ENCODE measurements at places on chromosomes 1 and 21. TPM values are rescaled to one million over a fixed set of nuclear protein-coding genes. Genes with fewer than 3 reads are reported as not detected.
A peak's percentile ranks its signal among the peaks of the same experiment; 100 is the strongest.

GRCh38 chr21:43262427-43262826 is 93.6 kb downstream of the CRYAA start:
- H3K4me3 ChIP-seq, result no peak overlapping the region
- no peak overlapping the region for H3K27ac ChIP-seq
- no peaks in the 10 kb centered on the region for H3K27me3 ChIP-seq
- no peaks in the 10 kb centered on the region for H3K36me3 ChIP-seq

DNA sequence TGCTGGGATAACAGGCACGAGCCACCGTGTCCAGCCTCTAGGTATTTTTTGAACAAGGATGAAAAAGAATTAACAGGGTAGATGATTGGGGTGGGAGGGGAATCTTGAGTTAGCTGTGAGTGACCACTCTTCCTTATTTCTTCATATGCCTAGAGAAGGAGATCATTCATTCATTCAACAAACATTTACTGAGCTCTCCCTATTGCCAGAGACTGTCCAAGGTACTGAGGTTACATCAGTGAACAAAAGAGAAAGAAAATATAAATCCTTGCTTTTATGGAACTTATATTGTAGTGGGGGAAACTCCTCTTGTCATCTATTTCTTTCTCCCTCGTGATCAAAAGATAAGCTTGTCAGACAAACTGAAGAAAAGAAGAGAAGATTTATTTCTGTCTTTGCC is 62.9 kb downstream of the S1PR1 start:
- H3K4me3 ChIP-seq, result no peak overlapping the region
- H3K36me3 ChIP-seq, result no peaks in the 10 kb centered on the region
- H3K4me1 ChIP-seq, result no peaks in the 10 kb centered on the region
- H3K27me3 ChIP-seq, result no peaks in the 10 kb centered on the region
- no peak overlapping the region for H3K27ac ChIP-seq

DNA sequence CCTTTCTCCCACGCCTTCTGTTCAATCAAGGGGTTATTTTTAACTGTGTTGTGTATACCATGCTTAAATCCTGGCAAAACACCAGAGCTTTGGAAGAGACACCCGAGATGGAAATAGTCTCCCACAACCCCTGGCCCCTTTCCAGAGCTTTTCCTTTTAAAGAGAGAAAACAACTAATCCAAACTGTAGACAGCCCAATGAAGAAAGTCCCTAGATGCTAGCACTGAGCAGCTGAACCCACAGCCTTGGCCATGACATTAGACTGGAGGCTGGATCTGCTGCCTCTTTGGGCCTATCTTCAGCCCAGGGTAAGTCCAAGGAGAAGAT is 64.9 kb upstream of the ARTN start:
- no peaks in the 10 kb centered on the region for H3K4me1 ChIP-seq
- DNase-seq, result no peak
- no peak overlapping the region for H3K4me3 ChIP-seq
- H3K27me3 ChIP-seq, result no peaks in the 10 kb centered on the region
- H3K36me3 ChIP-seq, result no peaks in the 10 kb centered on the region

DNA sequence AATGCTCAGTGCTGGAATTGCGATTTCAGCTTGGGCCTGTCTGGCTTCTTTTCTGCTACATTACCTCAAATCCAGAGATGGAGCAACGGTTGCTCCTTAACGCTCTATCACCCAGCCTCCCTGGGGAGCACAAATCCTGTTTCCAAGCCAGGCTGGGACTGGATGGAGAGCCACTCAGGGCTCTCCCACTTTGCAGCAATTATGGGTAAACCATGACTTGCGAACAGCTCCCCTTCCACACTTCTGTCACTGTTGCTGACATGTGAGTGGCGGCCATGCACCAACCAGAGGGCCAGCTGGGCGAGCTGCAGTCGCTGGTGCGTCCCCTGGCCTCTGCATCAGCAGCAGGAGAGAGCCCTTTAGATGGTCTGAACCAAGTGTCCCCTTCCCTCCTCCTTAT is 65.1 kb upstream of the RAB4A start:
- DNase-seq, result no peak
- H3K27ac ChIP-seq, result peak overlapping the region; percentile 95

- no peaks in the 10 kb centered on the region for H3K27me3 ChIP-seq
- DNase-seq, result no peak
- H3K36me3 ChIP-seq, result no peaks in the 10 kb centered on the region
- no peak overlapping the region for H3K4me3 ChIP-seq
Observed at GRCh38 chr21:22223385-22223784, 1225.2 kb downstream of the NCAM2 start.

GRCh38 chr21:33124889-33125288 is 54.9 kb downstream of the OLIG1 start:
- no peak overlapping the region for H3K4me3 ChIP-seq
- H3K4me1 ChIP-seq, result no peaks in the 10 kb centered on the region
- H3K27me3 ChIP-seq, result no peaks in the 10 kb centered on the region
- no peak overlapping the region for H3K27ac ChIP-seq
- no peaks in the 10 kb centered on the region for H3K36me3 ChIP-seq
- DNase-seq, result peak; percentile 50

FLVCR1 gene
- polyA plus RNA-seq, result 2.6 TPM

C1QC gene
- 49.9 TPM for polyA plus RNA-seq

MYOG gene
- polyA plus RNA-seq, result not detected

ZBTB37 gene
- polyA plus RNA-seq, result 0.63 TPM

GRCh38 chr1:7410156-7410555 is 360.9 kb upstream of the VAMP3 start:
- H3K4me1 ChIP-seq, result no peaks in the 10 kb centered on the region
- no peaks in the 10 kb centered on the region for H3K27me3 ChIP-seq
- H3K4me3 ChIP-seq, result no peak overlapping the region
- H3K36me3 ChIP-seq, result no peaks in the 10 kb centered on the region

DNA sequence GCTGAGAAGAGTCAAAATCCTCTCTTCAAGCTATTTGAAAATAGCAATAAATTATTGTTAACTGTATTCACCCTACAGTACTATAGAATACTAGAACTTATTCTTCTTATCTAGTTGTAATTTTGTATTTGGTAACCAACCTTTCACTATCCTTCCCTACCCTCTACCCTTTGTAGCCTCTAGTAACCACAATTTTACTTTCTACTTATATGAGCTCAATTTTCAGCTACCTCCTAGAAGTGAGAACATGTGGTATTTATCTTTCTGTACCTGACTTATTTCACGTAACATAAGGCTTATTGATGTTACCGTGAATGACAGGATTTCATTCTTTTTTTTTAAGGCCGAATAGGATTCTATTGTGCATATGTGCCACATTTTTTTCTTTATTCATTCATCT is 30.0 kb downstream of the ZC3H11B start:
- H3K27ac ChIP-seq, result no peak overlapping the region
- no peaks in the 10 kb centered on the region for H3K27me3 ChIP-seq
- H3K4me3 ChIP-seq, result no peak overlapping the region
- H3K36me3 ChIP-seq, result no peaks in the 10 kb centered on the region

- no peak overlapping the region for H3K4me3 ChIP-seq
- no peak overlapping the region for H3K27ac ChIP-seq
- H3K27me3 ChIP-seq, result peaks cover 2% of the 10 kb centered on the region
- H3K36me3 ChIP-seq, result no peaks in the 10 kb centered on the region
Observed at GRCh38 chr1:221271701-221272100, 392.5 kb downstream of the HLX start.

GRCh38 chr1:219324171-219324570 is 150.5 kb downstream of the LYPLAL1 start:
- H3K4me3 ChIP-seq, result no peak overlapping the region
- H3K27ac ChIP-seq, result no peak overlapping the region
- no peaks in the 10 kb centered on the region for H3K27me3 ChIP-seq

GRCh38 chr1:202673531-202673930 is 36.7 kb downstream of the SYT2 start:
- H3K36me3 ChIP-seq, result no peaks in the 10 kb centered on the region
- no peak for DNase-seq
- no peak overlapping the region for H3K27ac ChIP-seq

DNA sequence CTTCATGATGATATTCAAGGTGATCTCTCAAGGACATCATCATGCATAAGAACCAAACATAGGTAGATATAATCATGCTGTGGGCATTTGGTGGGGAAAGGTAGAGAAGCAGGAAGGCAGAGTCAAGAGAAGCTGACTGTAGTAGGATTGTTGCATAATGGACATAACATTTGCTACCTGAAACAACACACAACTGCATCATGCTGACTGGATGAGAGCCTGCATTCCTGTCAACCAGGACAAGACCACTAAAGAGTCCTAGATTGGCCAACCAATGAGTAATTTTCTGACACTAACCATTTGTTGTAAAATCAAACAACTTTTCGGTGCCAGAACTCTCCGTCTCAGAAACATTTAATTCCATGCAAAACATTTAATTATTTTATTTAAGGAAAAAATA is 377.2 kb downstream of the PLPP3 start:
- peaks cover 2% of the 10 kb centered on the region for H3K27me3 ChIP-seq
- no peak overlapping the region for H3K27ac ChIP-seq
- no peaks in the 10 kb centered on the region for H3K36me3 ChIP-seq
- no peak overlapping the region for H3K4me3 ChIP-seq
- peaks cover under 1% of the 10 kb centered on the region for H3K4me1 ChIP-seq
- no peak for DNase-seq

DNA sequence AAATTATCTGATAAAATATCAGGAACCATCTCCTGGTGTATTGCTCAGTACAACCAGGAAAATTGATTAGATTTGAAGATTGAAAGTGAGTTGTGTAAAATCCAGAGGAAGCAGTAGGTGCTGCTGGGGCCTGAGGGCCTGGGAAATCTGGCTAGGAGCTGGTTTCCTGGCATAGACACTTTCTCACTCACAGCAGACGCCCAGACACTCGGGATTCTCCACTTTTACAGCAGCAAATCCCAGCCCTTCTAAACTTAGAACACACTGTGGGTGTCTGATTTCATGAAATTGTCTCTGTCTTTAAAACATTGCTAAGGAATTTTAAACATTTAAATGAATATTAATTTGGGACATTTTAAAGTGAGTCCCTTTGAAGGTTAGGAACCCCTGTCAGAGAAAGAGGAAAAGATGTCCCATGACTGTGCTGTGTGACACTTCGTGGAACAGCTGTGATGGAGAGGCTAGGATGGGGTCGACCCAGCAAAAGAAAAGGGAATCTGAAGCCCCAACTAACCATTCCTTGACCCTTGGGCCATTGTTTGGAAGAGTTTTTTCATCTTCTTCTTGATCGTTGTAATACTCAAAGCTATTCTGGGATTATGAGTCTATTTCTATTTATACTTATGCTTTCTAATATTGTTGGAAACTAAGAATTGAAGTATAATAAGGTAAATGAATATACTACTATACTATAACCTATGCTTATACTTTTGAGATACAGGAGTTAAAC is 49.0 kb upstream of the VAMP3 start:
- H3K27me3 ChIP-seq, result no peaks in the 10 kb centered on the region
- H3K4me3 ChIP-seq, result no peak overlapping the region
- DNase-seq, result no peak
- H3K27ac ChIP-seq, result no peak overlapping the region
- no peaks in the 10 kb centered on the region for H3K36me3 ChIP-seq

SDHB gene
- polyA plus RNA-seq, result 130 TPM

DNA sequence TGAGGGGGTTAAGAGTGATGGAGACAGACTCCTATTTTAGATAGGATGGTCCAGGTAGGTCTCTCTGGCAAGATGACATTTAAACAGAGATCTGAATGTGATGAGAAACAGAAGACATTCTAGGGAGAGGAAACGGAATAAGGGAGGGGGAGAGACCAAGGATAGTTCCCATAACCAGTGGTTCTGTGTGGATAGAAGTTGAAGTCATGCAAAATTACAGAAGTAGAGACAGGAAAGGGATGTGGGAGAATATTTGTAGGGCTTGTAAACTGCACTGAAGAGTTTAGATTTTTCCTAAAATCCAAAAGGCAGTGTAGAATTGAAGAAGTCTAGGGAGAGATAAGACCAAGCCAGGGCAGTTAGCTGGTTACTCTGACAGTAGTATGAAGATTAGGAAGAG is 200.6 kb downstream of the GRIK1 start:
- H3K27me3 ChIP-seq, result no peaks in the 10 kb centered on the region
- H3K4me1 ChIP-seq, result peaks cover 3% of the 10 kb centered on the region
- no peaks in the 10 kb centered on the region for H3K36me3 ChIP-seq
- DNase-seq, result no peak

CFHR4 gene
- polyA plus RNA-seq, result not detected

DNA sequence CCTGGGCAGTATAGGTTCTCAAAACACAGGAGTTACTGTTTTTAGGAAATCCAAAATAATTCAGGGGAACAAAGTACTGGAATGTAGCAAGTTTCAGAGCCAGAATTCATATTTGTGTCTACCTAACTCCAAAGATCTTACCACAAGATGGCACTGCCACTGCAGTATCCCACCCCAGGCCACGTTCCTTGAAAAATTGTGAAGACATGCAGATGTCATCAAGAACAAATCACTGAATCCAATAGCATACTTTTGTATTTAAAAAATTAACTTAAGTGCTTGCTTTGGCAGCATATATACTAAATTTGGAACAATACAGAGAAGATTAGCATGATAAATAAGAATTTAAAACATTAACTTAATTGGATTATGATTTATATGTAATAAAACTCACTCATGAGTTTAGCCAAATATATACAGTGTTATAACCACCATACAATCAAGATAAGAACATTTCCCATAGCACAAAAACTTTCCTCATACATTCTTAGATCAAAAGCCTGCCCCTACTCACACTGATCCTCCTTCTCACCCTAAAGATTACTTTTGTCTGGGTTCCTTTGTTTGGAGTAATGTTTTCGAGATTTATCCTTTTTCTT is 209.9 kb downstream of the FAF1 start:
- no peaks in the 10 kb centered on the region for H3K36me3 ChIP-seq
- DNase-seq, result no peak
- H3K27ac ChIP-seq, result no peak overlapping the region
- H3K4me3 ChIP-seq, result no peak overlapping the region
